A549 treated with ZK216348 at 1 μM for 4 hours (cell line): ENCODE measurements at places on chromosomes 5 and 9. TPM values are rescaled to one million over a fixed set of nuclear protein-coding genes. Genes with fewer than 3 reads are reported as not detected.

OBP2B gene
- total RNA-seq: not detected in 5 replicates

TMEFF1 gene
- 0.37 to 1.2 TPM (median 1.1 TPM) in 5 replicates for total RNA-seq

SHOC1 gene
- total RNA-seq: 0.07 TPM in 1 of 5 replicates, not detected in the others

SLC36A3 gene
- not detected in 5 replicates for total RNA-seq

MLANA gene
- not detected in 5 replicates for total RNA-seq

DRD1 gene
- 0.09 to 0.59 TPM (median 0.24 TPM) in 5 replicates for total RNA-seq

REEP2 gene
- total RNA-seq: 6.1 to 8.2 TPM (median 6.8 TPM) in 5 replicates

ACTBL2 gene
- total RNA-seq: 0.09 to 0.12 TPM in 2 of 5 replicates, not detected in the others

MEGF9 gene
- total RNA-seq: 15.8 to 28.4 TPM (median 26.3 TPM) in 5 replicates

PCDHGA10 gene
- not detected in 5 replicates for total RNA-seq

NR2F1 gene
- total RNA-seq: 3.6 to 5.3 TPM (median 4.4 TPM) in 5 replicates
